Activated naive CD8-positive, alpha-beta T cell treated with anti-CD3 and anti-CD28 coated beads for 36 hours (primary cell): ENCODE measurements at places on chromosomes 4 and X.
A peak's percentile ranks its signal among the peaks of the same experiment; 100 is the strongest.

- H3K27me3 ChIP-seq, result no peaks in the 10 kb centered on the region
- no peak for DNase-seq
- peaks cover 16% of the 10 kb centered on the region for H3K36me3 ChIP-seq
- H3K4me3 ChIP-seq, result no peak overlapping the region
Observed at GRCh38 chr4:7844594-7844991, 95.1 kb downstream of the AFAP1 start.

DNA sequence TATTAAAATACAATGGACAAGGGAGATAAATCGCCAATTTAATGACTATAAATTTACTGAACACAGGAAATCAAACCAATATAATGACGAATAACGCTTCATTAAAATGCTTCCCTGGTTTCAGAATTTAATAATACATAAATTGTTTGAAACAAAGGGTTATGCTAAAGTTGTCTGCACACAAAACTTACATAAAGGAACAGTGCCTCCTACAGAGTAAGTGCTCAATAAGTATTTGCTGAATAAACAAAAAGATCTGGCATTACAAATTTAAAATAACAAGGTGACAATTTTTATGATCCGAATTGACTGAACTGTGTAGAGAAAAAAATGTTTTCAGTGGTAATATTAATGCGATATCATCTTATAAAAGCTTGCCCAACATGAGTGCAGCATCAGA is 69.6 kb downstream of the NOCT start:
- peaks cover 11% of the 10 kb centered on the region for H3K36me3 ChIP-seq
- DNase-seq, result no peak
- H3K4me3 ChIP-seq, result peak overlapping the region; percentile 99
- peaks cover 27% of the 10 kb centered on the region for H3K4me1 ChIP-seq
- H3K27ac ChIP-seq, result peak overlapping the region; percentile 100

GRCh38 chrX:40530509-40530908 is 50.3 kb upstream of the ATP6AP2 start:
- DNase-seq, result no peak
- H3K4me3 ChIP-seq, result no peak overlapping the region
- H3K27ac ChIP-seq, result no peak overlapping the region
- H3K36me3 ChIP-seq, result no peaks in the 10 kb centered on the region

GRCh38 chrX:70479922-70480659 is 35.5 kb downstream of the DLG3 start:
- H3K36me3 ChIP-seq, result peaks cover 3% of the 10 kb centered on the region
- H3K27me3 ChIP-seq, result no peaks in the 10 kb centered on the region
- peaks cover 4% of the 10 kb centered on the region for H3K4me1 ChIP-seq
- H3K27ac ChIP-seq, result no peak overlapping the region

- peaks cover 22% of the 10 kb centered on the region for H3K27me3 ChIP-seq
- peaks cover 31% of the 10 kb centered on the region for H3K4me1 ChIP-seq
- H3K4me3 ChIP-seq, result peak overlapping the region; percentile 34
- no peak for DNase-seq
Observed at GRCh38 chr4:158724637-158725036, 1.4 kb upstream of the PPID start.

GRCh38 chr4:38177035-38177546 is 216.9 kb downstream of the PTTG2 start:
- no peaks in the 10 kb centered on the region for H3K27me3 ChIP-seq
- peak overlapping the region; percentile 87 for H3K27ac ChIP-seq
- H3K4me3 ChIP-seq, result peak overlapping the region; percentile 57

- no peak overlapping the region for H3K27ac ChIP-seq
- no peak for DNase-seq
- no peaks in the 10 kb centered on the region for H3K4me1 ChIP-seq
- no peak overlapping the region for H3K4me3 ChIP-seq
- no peaks in the 10 kb centered on the region for H3K36me3 ChIP-seq
- no peaks in the 10 kb centered on the region for H3K27me3 ChIP-seq
Observed at GRCh38 chrX:6071731-6072130, 156.9 kb downstream of the NLGN4X start.

DNA sequence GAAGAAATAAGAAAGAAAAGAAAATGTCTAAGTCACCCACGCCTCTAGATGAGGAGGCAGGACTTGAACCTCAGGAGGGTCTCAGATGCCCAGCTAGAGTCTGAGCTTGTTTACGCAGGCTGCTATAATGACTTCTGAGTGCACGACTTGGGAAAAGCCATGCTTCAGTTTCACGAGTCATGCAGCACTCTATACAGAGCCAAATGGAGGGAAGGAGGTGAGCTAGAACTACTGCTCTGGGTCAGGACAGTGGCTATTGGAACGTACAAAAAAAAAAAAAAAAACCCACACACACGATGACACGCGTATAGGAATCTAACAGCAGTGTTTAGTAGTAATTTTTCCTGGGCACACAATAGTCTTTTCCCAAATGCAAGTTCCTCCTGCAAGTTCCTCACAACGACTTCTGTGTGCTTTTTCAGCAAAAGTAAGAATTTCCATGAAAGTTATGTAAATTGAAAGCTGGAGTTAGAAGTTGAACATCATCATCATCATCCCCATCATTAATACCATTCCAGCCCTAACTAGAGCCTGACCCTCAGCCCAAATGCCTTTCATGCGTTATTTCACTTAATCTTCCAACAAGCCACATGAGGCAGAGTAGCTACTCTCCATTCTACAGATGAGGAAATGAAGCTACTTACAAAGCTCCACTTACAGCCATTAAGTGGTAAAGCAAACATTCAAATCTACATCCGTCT is 36.6 kb downstream of the IRF2 start:
- H3K27ac ChIP-seq, result peak overlapping the region; percentile 14
- peaks cover 8% of the 10 kb centered on the region for H3K36me3 ChIP-seq
- no peak for DNase-seq
- no peaks in the 10 kb centered on the region for H3K27me3 ChIP-seq

- H3K27me3 ChIP-seq, result no peaks in the 10 kb centered on the region
- H3K27ac ChIP-seq, result no peak overlapping the region
- no peak for DNase-seq
- peaks cover 7% of the 10 kb centered on the region for H3K4me1 ChIP-seq
- no peak overlapping the region for H3K4me3 ChIP-seq
Observed at GRCh38 chr4:80875642-80876041, 154.9 kb upstream of the BMP3 start.

DNA sequence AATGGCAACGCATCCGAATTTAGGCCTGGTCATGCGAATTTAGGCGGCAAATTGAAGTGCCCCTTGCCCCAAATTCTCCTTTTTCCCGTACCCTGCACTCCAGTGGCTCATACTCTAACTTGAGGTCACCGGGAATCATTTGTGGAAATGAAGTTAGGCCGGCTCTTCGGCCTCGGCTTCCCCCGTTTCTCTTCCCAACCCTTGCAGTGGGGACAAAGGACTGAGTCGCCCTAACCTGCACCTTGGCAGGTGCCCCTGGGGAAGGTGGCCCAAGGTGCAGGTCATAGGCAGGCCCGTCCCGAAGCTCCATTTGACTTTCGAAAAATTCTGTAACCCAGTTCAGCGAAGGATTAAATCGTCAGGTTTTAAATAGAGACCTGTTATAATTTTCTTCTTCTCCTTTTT is 811 bp downstream of the SRD5A3 start:
- peaks cover 11% of the 10 kb centered on the region for H3K36me3 ChIP-seq
- H3K27ac ChIP-seq, result peak overlapping the region; percentile 86
- DNase-seq, result no peak
- no peaks in the 10 kb centered on the region for H3K27me3 ChIP-seq
- peaks cover 30% of the 10 kb centered on the region for H3K4me1 ChIP-seq
